Osteocyte (in vitro differentiated cells): ENCODE measurements at places on chromosomes 3 and 15.
A peak's percentile ranks its signal among the peaks of the same experiment; 100 is the strongest.

- peak; percentile 91 for DNase-seq
These were observed 1.7 kb downstream of the HYAL2 start for GRCh38 chr3:50320853-50321335.

DNA sequence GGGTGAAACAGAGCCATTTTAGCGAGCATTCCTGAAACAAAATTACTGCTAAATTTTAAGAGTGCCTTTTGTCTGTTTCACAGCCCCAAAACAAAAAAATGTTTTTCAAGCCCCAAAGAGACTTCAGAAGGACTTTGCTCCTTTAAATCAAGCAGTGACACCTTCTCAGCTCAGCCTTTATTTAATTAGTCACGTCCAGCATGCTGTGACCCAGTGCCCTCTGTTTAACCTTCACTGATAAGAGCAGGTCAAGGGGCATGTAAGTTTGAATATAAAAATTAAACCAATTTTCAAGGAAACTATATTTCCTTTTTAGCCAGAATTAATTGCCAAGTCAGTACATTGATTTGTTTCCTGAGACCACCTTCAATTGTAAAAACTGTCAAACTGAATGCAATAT lies 40.6 kb downstream of the ISL2 start:
- no peak for DNase-seq

DNA sequence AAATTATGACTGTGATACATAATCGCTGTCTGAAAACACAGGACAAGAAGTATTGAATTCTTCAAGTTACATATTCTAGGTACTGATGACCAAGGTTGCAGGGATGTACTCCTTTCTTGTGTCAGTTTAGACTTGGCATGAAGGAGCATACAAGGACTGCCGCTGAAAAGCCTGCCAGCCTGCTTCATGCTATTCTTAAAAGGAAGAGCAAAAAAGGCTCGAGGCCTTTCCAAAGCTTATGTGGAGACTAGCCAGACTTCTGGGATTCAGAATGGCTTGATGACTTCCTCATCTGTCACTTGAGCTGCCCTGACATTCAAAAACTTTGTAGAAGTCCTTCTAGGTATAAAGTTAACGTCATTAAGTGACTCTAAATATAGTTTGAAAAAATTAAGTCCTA lies 92.0 kb downstream of the CADM2 start:
- no peak for DNase-seq

GRCh38 chr3:105323274-105323599 lies 43.5 kb upstream of the ALCAM start:
- DNase-seq, result no peak

DNA sequence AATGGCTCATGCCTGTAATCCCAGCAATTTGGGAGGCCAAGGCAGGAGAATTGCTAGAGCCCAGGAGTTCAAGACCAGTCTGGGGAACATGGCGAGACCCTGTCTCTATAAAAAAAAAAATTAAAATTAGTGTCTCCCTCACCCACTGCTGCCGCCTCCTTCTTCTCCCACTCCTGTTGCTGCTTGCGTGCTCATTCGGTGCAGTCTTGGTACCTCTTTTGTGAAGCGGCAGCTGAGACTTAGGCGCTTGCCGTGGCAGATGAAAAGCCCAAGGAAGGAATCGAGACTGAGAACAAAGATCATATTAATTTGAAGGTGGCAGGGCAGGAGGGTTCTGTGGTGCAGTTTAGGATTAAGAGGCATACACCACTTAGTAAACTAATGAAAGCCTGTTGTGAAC lies 20.0 kb downstream of the GLB1 start:
- DNase-seq, result no peak

- DNase-seq, result no peak
These were observed 61.3 kb upstream of the MME start for GRCh38 chr3:155018621-155019330.
